ENCODE measurements at places on chromosomes 13 and 19.

DNA sequence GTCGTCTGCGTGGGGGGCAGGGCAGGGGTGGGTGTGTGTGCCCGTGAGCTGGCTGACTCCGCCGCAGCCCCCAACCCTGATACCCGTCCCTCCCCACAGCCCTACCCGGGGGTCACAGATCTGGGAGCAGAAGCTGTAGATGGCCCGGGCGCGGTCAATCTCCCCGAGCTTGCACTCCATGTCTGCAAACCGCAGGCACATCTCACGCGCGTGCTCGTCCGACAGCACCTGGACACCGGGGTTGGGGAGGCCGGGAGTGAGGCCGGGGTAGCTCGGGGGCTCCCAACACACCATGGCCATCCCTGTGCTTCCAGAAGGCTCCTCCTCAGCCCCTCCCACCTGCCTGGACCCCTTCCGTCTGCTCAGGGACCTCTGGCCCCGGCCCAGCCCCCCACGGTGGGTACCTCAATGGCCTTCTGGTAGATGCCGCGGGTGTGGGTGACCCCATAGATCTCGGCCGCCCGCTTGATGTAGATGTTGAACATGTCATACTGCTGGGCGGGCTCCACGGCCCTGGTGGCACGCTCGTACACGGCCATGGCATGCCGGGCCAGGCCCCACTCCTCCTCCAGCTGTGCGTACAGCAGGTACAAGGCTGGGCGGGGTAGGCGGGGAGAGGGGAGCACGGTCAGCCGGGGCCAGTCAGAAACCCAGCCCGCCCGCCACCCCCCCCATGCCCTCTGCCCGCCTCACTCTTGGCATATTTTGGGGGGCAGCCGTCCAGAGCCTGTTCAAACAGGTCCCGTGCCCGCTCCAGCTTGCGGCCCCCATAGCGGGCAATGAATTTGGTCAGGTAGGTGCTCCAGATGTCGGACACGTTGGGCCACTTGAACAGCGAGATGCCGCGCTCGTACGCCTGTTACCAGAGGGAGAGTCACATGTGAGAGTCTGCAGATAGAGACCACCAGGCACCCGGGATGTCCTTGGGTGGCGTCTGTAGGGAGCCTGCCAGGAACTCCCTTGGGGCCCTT is 8.6 kb downstream of the XAB2 start:
- DNase-seq: no peak

DNA sequence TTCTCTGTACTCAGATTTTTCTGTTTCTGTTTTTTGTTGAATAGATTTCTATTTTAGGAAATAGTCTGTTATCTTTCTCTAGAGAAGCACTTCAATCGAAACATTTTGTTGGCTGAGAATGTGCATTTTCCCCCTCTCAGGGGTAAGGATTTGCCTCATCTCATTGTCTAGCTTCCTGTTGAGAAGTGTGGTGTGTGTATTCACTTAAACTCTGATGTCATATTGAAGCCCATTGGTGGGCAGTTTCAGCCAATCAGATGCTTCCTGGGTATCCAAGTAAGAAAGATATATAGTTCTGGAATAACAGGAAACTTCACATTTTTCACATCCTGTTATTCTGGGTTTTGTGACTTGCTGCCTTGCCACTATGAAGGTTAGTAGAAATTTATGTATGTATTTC is 87.6 kb downstream of the ARHGEF7 start:
- no peak for DNase-seq

DNA sequence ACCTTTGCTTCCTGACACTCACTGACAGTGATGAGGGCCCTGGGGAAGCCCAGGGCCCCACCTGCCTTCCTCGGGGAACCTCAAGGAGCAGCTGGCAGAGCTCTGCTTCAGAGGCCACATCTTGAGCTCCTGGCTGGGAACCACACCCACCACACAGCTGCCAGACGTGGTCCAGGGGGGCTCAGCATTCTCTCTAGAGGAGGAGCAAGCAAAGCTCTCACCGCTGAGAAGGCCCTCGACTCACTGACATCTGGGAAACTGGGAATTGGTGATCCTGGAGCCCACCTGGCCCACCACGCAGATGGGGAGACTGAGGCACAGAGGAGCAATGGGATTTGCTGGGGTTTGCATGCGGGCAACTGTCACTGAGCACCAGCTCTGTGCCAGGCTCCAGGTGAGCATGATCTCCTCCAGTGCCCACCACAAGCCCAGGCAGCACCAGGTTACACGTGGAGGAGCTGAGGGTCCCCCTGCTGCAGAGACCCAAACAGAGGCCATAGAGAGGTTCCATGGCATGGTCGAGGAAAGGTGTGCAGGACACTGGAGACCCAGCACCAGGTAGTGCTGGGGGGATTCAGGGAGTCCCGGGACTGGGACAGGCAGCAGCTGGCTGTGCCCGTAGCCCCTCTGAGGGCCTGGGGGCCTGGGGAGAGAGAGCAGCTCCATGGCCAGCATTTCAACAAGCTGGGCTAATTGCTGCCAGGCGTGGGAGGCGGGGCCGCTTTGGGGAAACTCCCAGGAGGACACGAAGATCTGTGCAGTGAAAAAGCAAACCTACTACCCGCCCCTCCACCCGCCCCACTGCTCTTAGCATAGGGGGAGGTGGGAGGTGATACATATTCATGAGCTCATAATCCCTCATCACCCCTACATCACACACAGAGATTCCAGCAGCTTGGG is 33.4 kb downstream of the PEPD start:
- no peak for DNase-seq

- DNase-seq: peak; percentile 31
Observed at GRCh38 chr19:55585658-55586339, 5.2 kb upstream of the ZNF579 start.

GRCh38 chr13:101784313-101784712 is 331.8 kb downstream of the ITGBL1 start:
- no peak for DNase-seq

DNA sequence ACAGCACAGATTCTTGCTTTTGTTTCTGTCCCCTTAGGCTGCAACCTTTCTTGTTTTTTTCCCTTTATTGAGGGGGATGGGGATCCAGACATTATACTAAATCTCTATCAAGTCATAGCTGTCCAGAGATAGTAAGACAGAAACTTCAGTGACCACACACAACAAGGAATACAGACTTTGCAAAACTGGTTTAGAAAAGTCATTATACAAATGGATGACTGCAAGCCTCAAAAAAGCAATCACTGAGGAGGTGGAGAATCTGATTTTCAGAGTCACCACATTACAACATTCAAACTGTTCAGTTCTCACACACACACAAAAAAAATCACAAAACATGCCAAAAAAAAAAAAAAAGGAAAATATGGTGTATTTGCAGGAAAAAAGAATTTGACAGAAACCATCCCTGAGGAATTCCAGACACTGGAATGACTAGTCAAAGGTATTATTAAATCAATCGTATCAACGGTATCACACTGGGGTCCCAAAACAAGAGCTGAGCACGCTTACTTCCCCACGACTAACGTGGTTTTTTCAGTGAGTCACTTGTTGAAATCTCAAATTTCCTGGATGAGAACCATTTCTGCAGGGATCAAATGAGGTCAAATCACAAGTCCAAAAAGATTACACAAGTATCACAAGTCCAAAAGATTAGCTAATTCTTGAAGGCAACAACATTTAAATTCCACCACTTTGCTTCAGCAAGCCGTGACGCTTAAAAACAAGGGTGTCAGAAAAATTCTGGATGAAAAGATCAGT is 41.2 kb downstream of the USP12 start:
- no peak for DNase-seq

GRCh38 chr13:99354371-99354951 is 47.3 kb upstream of the GPR183 start:
- DNase-seq: no peak

- no peak for DNase-seq
Observed at GRCh38 chr19:49064768-49065611, at the start of gene NTF4. NTF4 (minus strand) TSS chr19:49064818; CDS start chr19:49061997, 2,821 bp downstream.

DNA sequence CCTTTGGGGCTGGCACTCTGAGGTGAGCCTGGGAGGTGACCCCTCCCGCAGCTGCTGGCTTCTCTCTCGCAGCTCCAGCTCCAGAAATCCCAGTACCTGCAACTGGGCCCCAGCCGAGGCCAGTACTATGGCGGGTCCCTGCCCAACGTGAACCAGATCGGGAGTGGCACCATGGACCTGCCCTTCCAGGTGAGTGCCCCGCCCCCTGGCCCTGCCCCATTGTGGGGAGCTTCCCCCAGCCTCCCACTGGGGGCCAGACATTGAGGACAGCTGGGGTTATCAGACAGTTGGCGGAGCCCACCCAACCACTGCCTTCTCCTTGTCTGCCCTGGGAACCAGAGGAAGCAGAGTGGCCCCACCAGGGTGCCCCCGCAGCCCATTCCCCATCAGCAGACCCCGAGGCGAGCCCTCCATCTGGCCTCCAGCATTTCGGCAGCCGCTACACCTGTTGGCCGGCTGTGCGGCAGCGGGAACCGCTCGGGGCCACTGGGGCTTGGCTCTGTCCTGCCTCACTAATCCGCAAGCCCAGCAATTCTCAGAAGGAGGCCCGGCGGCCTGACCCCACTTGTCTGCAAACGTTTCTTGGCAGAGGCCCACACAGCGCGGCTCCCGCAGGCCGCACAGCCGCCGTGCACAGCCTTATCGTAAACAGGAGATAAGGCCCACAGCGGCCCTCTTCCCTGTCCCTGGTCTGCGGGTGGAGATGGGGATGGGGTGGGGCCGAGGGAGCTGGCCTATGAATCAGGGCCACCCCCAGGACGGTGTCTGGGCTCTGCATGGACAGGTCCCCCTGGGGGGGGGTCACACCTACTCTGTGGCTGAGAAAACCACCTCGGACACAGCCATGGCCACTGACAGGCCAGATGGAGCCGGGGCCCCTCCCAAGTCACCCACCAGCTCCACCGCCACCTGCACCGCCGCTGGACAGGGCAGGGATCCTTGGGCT is 48.0 kb downstream of the COMP start:
- no peak for DNase-seq

DNA sequence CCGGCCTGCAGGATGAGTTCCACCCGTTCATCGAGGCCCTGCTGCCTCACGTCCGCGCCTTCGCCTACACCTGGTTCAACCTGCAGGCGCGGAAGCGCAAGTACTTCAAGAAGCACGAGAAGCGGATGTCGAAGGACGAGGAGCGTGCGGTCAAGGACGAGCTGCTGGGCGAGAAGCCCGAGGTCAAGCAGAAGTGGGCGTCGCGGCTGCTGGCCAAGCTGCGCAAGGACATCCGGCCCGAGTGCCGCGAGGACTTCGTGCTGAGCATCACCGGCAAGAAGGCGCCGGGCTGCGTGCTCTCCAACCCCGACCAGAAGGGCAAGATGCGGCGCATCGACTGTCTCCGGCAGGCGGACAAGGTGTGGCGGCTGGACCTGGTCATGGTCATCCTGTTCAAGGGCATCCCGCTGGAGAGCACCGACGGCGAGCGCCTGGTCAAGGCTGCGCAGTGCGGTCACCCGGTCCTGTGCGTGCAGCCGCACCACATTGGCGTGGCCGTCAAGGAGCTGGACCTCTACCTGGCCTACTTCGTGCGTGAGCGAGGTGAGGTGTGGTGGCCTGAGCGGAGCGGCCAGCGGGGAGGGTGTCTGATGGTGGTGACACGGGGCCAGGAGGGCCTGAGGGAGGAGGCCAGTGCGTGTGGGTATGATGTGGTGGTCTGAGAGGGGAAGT is 15.5 kb downstream of the NFIC start:
- DNase-seq: no peak

DNA sequence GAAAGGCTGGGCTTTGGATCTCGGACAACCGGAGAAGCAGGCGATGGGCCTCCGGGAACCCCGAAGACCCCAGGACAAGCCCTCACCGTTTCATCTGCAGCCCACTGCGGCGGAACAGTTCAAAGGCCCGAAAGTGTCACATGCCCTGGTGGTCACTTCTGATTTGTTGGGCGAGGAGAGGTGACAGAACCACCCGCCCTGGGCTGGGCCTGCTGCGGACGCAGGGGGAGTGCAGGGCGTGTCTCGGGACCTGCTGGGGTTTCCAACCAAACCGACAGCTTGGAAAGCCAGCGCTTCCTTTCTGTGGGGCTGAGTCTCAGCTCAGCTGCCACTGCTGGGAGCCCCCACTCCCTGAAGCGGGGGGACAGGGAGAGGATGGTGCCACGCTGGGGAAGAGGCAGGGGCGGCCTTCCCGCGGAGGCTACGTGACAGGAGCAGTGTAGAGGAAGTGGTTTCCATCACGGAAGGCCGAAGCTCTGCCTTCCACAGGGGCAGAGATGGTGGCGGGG is 22.8 kb upstream of the ZBTB7A start:
- no peak for DNase-seq

- DNase-seq: no peak
Observed at GRCh38 chr19:8064911-8065874, 12.6 kb downstream of the CCL25 start.

GRCh38 chr19:18904334-18905057 is 8.5 kb upstream of the CERS1 start:
- DNase-seq: no peak

- DNase-seq: no peak
Observed at GRCh38 chr13:84377106-84377505, 494.8 kb upstream of the SLITRK1 start.

DNA sequence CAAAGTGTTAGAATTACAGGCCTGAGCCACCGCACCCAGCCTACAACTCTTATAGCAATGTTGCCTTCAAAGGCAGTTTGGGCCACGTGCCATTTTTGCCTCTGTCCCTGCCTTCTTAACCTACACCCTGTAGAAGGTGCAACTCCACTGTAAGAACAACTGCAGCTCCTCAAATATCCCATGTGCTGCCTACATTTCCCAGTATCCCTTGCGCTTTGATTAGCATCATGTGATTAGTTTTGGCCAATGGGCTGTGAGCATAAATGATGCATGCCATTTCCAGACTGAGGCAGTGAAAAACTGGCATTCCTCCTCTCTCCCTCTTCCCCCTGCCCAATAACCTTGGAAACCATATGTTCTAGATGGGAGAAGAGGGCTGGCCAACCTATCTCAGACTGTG is 75.2 kb upstream of the MRI1 start:
- no peak for DNase-seq

- no peak for DNase-seq
Observed at GRCh38 chr13:21078501-21078900, 17.1 kb upstream of the LATS2 start.

DNA sequence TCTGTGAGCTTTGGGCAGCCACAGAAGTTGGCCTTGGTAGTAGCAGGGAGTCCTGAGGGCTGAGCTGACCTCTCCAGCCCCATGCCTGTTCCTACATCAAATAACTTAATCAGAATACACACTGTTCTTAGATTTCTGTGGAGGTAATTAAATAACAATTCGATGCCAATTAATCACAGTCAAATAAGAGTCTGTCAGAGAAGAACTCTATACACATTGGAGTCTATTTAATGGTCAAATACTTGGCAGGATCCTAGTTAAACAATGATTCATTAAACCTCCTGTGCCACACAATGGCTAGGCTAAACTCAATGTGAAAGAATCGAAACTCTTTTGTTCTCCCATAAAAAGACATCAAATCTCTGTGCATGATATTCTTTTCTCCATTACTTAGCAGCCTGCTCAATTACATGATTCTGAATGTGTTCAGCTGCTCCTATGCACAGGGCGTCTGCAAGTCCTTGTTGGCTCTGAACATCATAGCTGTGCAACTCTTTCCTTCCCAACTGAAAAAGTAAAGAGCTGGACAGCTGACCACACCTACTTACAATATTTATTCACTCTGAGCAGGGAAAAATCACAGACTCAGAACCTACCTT is 173.1 kb downstream of the ABCC4 start:
- DNase-seq: no peak
